Activated CD4-positive, alpha-beta T cell treated with anti-CD3 and anti-CD28 coated beads for 36 hours (primary cell): ENCODE measurements at places on chromosomes 12 and 14. TPM values are rescaled to one million over a fixed set of nuclear protein-coding genes. Genes with fewer than 3 reads are reported as not detected.

GRCh38 chr12:120583478-120584030 lies 2.4 kb upstream of the POP5 start:
- peak; percentile 89 for DNase-seq

- DNase-seq = no peak
Observed at GRCh38 chr12:52551216-52551865, 1.6 kb downstream of the KRT71 start.

DNA sequence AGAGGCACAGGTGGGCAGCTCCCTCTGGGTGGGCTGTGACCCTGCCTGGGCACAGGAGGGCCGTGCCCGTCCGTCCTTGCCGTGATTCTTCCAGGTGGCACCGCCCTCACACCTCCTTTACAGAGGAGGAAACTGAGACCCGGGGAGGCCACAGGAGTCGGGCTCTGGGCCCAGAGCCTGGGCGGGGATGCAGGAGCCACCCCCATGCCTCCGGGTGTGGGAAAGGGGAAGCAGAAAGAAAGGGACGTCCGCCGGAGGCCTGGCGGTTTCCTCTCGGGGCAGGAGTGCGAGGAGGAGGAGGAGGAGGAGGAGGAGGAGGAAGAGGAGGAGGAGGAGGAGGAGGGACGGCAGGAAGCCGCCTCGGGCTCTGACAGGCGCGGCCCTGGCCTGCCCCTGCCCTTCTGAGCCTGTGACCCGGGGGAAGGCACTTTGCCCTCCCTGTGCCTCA lies 23.0 kb downstream of the SH2B3 start:
- peak; percentile 42 for DNase-seq

GRCh38 chr12:23847857-23848256 lies 101.6 kb downstream of the SOX5 start:
- no peak for DNase-seq

GRCh38 chr12:66467932-66468331 lies 165.6 kb downstream of the HELB start:
- no peak for DNase-seq

GRCh38 chr14:24924544-24924943 lies 125.4 kb downstream of the STXBP6 start:
- no peak for DNase-seq

GRCh38 chr12:79769189-79769859 lies 78.6 kb upstream of the PAWR start:
- no peak for DNase-seq

DNA sequence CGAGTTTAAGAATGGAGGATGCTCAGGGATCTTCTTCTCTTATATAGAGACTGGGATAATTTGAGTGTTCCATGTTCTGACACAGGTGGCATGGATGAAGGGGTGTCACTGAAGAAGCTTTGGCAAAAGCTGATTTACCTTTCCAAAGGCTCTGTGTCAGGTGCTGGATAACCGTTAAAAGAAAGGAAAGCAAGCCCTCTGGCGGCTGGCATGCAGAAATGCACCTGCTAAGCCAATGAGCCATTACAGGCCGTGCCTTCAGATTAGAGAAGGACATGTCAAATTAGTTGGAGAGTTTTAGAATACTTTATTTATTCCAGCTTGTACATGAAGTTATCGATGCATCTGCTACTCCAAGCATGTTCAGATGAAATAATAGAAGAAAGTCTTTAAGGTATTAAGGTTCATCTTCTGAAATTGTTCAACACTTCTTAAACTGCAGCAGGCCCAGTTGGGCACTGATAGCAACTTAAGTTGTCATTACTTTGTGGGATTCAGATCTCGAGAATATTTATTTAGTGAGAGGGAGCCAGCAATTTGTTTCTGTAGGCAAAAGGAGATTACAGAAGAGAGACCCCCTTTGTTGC lies 678.2 kb downstream of the NRXN3 start:
- DNase-seq = peak; percentile 57

DNA sequence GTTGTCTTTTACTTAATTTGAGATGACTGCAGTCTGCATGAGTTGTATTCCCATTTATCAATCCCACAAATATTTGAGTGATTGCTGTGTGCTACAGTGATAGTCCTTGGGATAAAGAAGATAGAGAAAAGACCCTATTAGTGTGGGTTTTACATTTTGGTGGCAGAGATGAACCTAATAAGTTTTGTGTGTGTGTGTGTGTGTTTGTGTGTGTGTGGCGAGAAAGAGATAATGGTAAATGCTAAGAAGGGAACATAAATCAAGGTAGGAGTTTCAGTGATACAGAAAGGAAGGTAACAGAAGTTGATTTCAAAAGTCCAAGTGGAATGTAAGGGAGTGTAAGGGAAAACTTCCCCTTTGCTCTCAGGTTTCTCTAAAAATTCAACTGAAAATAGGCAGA lies 2.6 kb upstream of the DDX55 start:
- no peak for DNase-seq

GRCh38 chr12:4201333-4202100 lies 72.0 kb upstream of the CCND2 start:
- no peak for DNase-seq

GRCh38 chr12:27524839-27525753 lies 1.1 kb downstream of the PPFIBP1 start:
- DNase-seq = no peak

- peak; percentile 77 for DNase-seq
Observed at GRCh38 chr14:75709207-75709812, 48.3 kb downstream of the TTLL5 start.

DNA sequence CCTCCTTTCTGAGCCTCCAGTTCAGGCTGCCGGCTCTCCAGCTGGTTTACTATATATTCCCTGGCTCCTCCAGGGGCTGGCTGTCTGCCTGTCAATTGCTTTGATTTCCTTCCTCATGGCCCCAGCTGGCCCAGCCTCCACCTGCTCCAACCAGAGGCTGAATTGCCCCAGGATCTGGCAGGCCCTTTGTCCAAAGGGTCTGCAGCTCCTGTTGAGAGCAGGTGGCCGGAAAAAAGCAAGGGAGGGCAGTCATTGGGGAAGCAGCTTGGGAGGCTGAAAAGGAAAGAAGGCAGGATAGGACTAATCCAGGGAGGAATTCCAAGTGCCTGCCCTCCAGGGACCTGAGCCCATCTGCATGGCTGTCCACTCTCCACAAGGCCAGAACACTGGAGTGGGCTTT lies 25.3 kb downstream of the PAH start:
- no peak for DNase-seq

DNA sequence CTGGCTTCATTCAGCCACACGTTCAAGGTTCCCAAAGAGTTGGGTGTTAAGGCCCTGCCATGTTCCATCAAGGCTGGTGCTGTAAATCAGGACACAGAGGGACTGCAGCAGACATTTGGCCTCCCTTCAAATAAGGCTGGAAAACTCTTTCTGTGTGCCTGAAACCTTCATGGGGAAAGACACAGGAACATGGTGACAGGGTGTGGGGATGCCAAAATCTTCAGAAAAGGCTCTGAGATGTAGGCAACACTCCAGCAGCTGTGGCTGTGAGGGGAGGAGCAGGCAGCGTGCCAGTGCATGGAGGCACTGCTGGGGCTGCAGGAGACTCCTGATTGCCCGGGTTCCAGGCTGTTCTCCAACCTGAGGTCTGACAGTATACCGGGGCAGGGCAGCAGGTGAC lies 15.0 kb downstream of the POMT2 start:
- DNase-seq = no peak

DNA sequence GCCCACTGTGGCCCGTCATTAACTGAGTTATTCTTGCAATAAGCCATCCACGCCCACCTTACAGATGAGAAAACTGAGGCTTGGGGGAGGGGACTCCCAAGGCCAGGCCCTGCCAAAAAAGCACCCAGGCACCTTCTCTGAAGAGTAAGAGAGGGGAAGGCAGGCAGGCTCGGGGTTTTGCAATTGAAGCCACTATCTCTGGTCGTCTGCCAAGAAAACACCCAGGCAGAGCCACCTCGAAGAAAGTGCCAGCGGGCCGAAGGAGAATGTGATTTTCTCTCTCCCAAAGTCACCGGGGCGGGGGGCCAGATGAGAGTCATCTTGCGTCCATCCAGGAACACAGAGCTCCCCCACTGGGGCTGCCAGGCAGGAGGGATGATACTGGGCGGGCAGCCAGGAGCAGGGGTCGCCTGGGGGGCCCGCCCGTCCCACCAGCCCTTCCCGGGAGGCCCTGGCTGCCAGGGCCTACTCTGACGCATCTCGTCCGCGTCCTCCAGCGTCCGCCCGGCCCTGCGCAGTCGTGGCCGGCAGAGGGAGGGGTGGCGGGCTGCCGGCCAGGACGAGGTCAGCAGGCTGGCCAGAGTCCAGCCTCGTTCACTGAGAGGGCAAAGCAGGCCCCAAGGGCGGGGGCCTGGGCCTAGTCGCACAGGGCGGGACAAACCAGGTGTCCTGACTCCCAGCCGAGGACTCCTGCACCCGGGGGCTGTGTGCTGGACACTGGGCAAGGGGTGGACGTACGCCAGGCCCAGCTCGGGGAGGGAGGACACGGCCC lies 74.3 kb downstream of the RFLNA start:
- no peak for DNase-seq

- DNase-seq = no peak
Observed at GRCh38 chr12:6646276-6647082, 753 bp downstream of the ACRBP start.

DNA sequence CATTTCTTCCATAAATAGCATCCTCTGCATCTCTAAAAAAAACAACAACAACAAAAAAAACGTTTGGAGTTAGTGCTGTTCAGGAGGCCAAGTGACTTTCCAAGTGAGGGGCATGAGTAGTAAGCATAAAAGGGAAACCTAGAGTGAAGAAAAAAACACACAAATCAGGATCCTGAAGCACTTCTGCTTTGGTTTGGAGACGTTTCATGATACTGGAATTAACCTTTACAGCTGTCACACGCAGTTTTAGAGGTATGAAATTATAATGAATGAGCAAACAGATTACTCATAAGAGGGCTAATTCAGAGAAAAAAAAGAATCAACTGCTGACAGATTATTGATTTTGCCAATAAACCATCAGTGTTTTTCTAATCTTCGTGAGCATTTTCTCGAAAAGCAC lies 3.8 kb downstream of the SRSF9 start:
- no peak for DNase-seq

DNA sequence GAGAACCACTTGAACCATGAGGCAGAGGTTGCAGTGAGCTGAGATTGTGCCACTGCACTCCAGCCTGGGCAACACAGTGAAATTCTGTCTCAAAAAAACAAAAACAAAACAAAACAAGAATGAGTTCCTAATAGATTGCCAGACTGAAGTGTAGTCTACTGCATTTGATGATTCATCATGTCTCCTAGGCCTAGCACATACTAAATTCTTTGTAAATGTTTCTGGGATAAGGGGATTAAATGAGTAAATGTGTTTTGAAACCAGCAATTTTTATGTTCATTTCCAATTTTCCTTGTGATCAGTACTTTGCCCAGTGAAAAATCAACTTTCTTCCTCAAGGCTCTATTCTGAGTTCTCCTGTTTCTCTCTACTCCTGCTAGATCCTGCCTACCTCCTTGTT lies 2.9 kb upstream of the DYRK2 start:
- no peak for DNase-seq

GRCh38 chr12:3694673-3695072 lies 58.2 kb downstream of the CRACR2A start:
- no peak for DNase-seq

- DNase-seq = no peak
Observed at GRCh38 chr14:41404126-41404525, 202.6 kb upstream of the LRFN5 start.

- no peak for DNase-seq
Observed at GRCh38 chr14:60329274-60329673, 80.3 kb downstream of the PPM1A start.

DNA sequence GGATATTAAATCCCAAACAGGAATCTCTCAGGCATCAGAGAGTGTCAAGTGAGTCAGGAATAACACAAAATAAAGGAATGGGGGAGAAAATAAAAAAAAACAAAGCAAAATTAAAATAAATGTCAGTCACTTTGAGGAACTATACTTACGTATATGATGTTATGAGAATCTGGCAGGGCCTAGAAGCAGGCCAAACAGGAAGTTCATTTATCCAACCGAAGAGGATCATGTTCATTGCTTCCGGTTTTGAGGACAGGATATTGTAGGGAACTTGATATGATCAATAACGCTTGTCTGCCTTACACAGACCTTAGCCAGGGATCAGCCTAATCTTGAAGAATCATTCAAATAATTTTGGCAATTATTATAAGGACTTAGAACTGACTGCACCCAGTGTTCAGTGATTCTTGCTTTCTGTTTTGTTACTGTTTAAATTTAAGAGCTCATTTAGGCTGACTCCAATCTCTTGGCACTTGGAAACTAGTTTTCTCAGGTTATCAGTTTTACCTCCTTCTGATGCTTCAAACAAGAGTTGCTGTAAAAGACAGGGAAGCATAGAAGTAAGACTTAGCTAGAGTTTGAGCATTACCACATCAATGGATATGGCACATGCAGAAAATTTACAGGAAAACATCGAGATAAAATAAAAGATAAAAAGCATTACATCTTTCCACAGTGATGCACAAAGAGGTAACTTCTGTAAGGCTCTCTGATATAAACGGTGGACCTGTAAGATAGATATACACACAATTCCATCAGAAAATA lies 53.4 kb downstream of the ZFC3H1 start:
- no peak for DNase-seq

DNA sequence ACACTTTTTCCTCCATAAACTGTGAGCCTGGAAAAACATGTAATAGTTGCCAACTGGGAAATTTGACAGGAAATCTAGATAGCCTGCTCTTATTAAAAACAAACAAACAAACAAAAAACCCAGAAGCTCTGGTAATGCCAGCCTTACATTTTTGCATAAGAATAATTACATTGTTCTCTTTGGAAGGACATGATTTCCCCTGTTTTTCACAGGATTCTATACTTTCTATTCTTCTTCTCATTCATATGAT lies 137.9 kb downstream of the AEBP2 start:
- DNase-seq = no peak

DNA sequence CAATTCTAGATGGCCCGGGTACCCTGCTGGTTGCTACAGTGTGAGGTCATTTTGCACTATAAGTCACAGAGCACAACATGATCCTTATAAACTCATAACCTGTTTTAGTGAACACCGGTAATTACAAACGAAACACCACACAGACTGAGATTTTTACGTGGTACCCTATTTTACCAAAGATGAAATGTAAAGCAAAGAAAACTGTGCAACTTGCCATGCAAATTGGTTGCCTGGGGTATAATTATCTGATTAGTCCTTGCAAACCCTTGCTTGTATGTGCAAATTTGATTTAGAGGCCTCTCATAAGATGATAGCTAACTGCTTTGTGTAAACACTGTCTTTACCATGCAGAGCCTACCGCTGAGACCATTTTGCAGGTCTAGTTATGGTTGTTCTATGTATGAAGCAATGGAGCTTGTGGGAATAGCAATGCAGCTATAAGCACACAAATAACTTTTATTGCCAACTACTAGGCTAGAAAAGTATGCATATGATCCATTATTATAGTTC lies 372.1 kb upstream of the FAR2 start:
- no peak for DNase-seq

- no peak for DNase-seq
Observed at GRCh38 chr12:127899971-127900370, 367.0 kb upstream of the TMEM132C start.

- peak; percentile 20 for DNase-seq
Observed at GRCh38 chr12:90174198-90174510, 465.5 kb upstream of the ATP2B1 start.

GALC gene
- total RNA-seq = 10.8 TPM

PGF gene
- 0.09 TPM for total RNA-seq

GPR65 gene
- 13.7 TPM for total RNA-seq

SLC24A4 gene
- not detected for total RNA-seq

PTCSC3 gene
- total RNA-seq = not detected

IFNG-AS1 gene
- total RNA-seq = not detected

SUDS3 gene
- total RNA-seq = 18.7 TPM

LRTM2 gene
- total RNA-seq = not detected

ASIC1 gene
- total RNA-seq = 7.3 TPM

TMEM30B gene
- total RNA-seq = 2.1 TPM

C14orf132 gene
- 4.3 TPM for total RNA-seq

RFLNA gene
- total RNA-seq = not detected

CLEC7A gene
- total RNA-seq = not detected

SLC25A21 gene
- total RNA-seq = not detected

TROAP gene
- total RNA-seq = 84.3 TPM
